Thyroid gland (tissue), 4 donors: ENCODE measurements at places on chromosomes 16 and 17. TPM values are rescaled to one million over a fixed set of nuclear protein-coding genes. Genes with fewer than 3 reads are reported as not detected.

GRCh38 chr16:84232969-84233368 is 6.8 kb downstream of the KCNG4 start:
- H3K4me1 ChIP-seq, result peaks cover 8% of the 10 kb centered on the region
- no peak overlapping the region for H3K27ac ChIP-seq
- no peaks in the 10 kb centered on the region for H3K27me3 ChIP-seq
- no peak overlapping the region for H3K4me3 ChIP-seq

DNA sequence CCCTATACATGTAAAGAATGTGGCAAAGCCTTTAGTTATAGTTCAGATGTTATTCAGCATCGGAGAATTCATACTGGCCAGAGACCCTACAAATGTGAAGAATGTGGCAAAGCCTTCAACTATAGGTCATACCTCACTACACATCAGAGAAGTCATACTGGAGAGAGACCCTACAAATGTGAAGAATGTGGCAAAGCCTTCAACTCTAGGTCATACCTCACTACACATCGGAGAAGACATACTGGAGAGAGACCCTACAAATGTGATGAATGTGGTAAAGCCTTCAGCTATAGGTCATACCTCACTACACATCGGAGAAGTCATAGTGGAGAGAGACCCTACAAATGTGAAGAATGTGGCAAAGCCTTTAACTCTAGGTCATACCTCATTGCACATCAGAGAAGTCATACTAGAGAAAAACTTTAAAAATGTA is 42.5 kb downstream of the ZNF267 start:
- no peak for DNase-seq
- no peak overlapping the region for H3K4me3 ChIP-seq
- H3K36me3 ChIP-seq, result peaks cover 38% of the 10 kb centered on the region
- H3K27me3 ChIP-seq, result no peaks in the 10 kb centered on the region
- no peak overlapping the region for H3K27ac ChIP-seq

GRCh38 chr17:56593646-56594319 is at the start of gene NOG:
Gene NOG, plus strand, starts transcription at chr17:56593699. Its CDS starts 525 bp downstream, at chr17:56594224.
- H3K4me3 ChIP-seq, result peak within 1 kb of the TSS; percentile 6
- H3K27me3 ChIP-seq, result no peaks in the 10 kb centered on the region
- peak; percentile 74 for DNase-seq
- peaks cover 40% of the 10 kb centered on the region for H3K4me1 ChIP-seq
- H3K27ac ChIP-seq, result no peak within 1 kb of the TSS

- H3K27ac ChIP-seq, result no peak overlapping the region
- peaks cover 7% of the 10 kb centered on the region for H3K4me1 ChIP-seq
- DNase-seq, result peak; percentile 10
- no peaks in the 10 kb centered on the region for H3K27me3 ChIP-seq
These were observed 315.6 kb downstream of the SNX29 start for GRCh38 chr16:12291989-12292759.

GRCh38 chr16:4500272-4500671 is 24.1 kb downstream of the HMOX2 start:
- no peaks in the 10 kb centered on the region for H3K36me3 ChIP-seq
- peaks cover 15% of the 10 kb centered on the region for H3K4me1 ChIP-seq
- peak overlapping the region; percentile 54 for H3K27ac ChIP-seq
- no peak overlapping the region for H3K4me3 ChIP-seq

YBX2 gene
- total RNA-seq, result 1.2 TPM

MRPL10 gene
- 38.0 TPM for total RNA-seq

TMEM100 gene
- total RNA-seq, result 12.9 TPM

CMTM2 gene
- 1.1 TPM for total RNA-seq

CFAP97D1 gene
- 0.13 TPM for total RNA-seq

CD2BP2 gene
- total RNA-seq, result 63.1 TPM
